ENCODE measurements at places on chromosomes 3 and 15. TPM values are rescaled to one million over a fixed set of nuclear protein-coding genes. Genes with fewer than 3 reads are reported as not detected.

The GUCA1C gene
- 1.8 TPM for total RNA-seq

The GATA2 gene
- total RNA-seq = 8.0 TPM

The NMB gene
- total RNA-seq = 1.3 TPM

DNA sequence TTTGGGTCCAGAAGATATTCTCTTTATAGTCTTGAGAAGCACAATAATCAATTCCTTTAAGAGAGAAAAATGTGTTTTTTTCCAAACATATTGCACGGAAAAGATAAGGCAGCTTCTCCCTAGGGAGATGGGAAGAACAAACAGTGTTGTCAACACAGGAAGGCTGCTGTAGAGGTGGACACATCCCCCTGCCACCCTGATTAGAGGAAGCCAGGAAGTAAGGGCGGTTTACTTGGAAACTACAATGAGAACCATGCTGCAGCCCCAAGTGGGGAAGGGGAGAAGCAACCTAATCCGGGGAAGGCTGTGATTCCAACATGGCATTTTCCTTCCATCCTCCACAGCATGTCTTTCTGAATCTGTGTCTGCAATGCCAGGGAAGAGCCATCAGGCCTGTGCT, 256.9 kb upstream of the TGFBR2 start:
- peak; percentile 12 for DNase-seq

The FGD5 gene
- 16.3 TPM for total RNA-seq

The CEP19 gene
- 1.0 TPM for total RNA-seq

DNA sequence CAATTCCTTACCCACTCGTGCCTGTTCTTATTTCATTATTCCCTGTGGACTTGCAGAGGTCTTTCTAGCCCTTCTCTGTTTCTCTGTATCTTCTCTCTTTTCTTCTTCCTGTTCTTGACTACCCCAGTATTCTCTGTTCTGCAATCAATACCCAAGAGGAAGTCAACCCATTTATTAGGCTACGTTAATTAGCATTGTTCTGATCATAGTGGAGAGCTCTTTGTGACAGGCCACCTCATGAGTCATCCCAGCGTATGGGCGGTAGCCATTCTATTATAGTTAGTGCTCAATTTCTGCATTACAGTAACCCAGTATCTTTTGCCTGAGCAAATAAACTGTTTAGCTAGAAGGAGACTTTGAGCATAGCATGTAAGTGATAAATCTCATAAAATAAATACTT, 259.5 kb upstream of the GRM7 start:
- DNase-seq = no peak

DNA sequence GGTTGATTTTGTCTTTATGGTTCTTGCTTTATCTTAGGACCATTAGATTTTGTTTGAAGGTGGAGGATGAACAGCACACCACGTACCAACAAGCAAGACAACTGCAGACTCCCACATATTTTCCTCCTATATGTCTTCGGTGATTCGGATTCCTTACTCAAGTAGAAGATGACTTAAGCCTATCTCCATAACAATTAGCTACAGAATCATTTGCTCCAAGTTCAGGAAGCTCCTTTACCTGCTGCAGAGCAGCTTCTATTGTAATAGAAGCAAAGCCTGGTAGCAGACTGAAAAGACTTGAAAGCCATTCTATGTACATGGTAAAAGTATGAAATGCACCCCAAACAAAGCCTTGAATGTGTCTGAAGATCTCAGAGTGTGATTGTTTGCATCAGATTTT, 229.0 kb downstream of the SOX2 start:
- DNase-seq = no peak

GRCh38 chr3:108698461-108698860, 58.7 kb downstream of the RETNLB start:
- DNase-seq = no peak
